ENCODE measurements at places on chromosomes 16 and 17.

DNA sequence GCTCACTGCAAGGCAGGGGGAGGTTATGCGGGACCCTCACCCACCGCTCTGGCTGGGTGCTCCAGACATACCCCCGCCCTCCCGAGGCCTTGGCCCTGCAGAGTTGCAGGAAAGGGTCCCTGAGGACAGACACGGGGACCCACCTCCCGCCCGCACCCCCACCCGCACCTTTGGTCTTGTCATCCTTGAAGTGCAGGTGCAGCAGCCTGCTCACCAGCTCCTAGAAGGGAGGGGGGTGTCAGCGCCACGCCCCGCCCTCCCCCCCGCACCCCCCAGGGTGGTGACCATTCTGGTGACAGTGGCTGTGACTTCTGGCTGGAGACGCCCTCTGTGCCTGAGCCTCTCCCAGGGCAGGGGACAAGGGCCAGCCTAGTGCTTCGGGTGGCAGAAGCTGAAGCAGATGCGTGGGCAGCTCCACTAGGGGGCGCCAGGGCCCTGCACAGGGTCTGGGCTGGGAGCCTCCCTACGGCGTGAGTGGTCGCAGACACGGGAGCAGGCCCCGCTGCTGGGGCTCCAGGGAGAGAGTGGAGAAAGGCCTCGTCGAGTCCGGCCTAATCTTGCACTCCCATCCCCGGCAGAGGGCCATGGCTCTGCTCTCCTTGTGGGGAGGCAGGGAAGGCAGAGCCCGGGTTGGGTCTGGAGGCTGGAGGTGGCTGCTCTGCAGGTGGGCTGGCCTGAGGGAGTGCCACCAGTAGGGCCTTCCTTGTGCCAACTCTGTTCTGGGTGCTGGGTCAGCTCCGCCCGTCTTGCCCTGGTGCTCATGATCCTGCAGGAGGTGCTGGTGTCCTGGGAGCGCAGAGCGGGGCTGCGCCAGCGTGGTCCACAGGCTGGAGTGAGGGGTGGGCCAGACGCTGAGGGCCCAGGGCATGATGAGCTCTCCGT lies 2.7 kb downstream of the CENPX start:
- peak; percentile 16 for DNase-seq

GRCh38 chr17:67054011-67054591 lies 9.7 kb downstream of the CACNG1 start:
- DNase-seq: no peak

DNA sequence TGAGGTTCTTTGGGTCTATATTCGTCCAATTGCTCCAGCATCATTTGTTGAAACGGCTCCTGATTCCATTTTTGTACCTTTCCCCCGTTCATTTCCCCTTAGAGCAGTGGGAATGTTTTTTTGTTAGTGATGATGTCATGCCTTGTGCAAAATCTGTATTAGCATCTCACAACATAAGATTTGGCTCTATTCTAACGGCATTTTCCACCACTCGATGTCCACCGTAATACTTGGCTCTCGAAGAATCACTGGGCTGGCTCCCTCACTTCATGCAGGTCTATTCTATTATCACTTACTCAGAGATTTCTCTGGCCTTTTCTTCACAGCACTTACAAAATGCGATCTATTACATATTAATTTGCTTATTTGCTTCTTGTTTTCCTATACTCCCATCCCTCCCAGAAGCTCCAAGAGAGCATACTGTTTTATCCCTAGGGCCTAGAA lies 571 bp upstream of the NME1 start:
- no peak for DNase-seq

DNA sequence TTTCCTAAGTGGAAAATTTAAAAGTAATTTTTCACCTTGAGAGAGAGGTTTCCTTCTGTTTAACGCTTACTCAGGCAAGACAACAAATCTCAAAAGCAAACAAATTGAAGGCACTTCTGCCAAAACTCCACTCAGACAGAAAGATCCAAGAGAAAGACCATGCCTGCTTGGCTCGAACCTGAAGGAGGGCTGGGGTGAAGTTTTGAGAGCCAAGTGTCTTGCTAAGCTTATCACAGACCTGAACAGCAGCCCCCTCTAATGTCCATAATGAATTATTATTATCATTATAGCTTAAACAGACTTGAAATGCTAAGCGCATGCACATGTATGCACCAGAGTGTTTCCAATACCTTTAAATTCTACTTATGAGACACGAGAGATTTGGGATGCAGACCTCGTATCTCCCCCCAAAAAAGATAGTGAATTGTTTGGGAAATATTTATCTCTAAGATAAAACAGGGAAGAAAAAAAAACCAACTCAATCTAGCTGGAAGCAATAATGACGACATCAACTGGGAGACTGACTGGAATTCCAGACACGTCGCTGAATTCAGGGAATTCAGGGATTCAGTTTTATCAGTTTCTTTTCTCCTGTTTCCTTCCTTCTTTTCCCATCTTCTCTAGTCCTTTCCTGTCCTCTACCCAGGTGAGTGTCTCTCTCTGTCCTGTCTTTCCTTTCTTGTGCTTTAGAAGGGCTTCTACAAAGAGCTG lies 473.2 kb downstream of the RBFOX1 start:
- no peak for DNase-seq

DNA sequence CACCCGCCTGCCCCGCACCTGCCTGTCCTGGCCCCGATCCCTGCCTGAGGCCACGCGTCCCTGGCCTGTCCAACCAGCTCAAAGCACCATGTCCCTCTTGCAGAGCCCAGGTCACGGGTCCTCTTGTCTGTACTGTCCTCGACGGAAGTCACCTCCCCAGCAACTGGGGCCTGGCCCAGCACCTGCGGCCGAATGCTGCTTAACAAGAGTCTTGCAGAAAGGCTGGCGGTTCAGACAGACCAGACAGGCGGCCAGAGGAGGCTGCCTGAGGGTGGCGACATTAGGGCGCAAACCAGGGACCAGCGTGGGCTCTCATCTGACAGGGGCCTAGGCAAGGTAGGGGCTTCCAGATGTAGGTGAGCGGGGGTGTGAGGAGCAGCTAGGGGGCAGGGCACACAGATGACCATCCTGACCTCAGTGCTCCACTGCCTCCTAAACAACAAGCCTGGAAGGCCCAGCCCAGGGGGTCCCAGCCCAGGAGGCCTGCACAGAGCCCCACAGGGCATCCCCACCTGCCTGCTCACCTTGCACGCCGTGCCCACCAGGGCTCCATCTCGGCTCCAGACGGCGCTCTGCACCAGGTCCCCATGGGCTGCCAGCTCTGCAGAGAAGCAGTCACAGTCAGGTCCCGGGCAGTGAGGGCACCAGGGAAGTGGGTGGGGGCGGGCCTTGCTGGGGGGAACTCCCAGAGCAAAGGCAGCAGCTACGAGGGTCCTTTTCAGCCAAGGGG lies 11.3 kb downstream of the CORO7 start:
- DNase-seq: no peak

- no peak for DNase-seq
These were observed 22.8 kb downstream of the COX11 start for GRCh38 chr17:54945671-54946070.

- DNase-seq: peak; percentile 34
These were observed 15.0 kb downstream of the NSMCE1 start for GRCh38 chr16:27253526-27253930.

DNA sequence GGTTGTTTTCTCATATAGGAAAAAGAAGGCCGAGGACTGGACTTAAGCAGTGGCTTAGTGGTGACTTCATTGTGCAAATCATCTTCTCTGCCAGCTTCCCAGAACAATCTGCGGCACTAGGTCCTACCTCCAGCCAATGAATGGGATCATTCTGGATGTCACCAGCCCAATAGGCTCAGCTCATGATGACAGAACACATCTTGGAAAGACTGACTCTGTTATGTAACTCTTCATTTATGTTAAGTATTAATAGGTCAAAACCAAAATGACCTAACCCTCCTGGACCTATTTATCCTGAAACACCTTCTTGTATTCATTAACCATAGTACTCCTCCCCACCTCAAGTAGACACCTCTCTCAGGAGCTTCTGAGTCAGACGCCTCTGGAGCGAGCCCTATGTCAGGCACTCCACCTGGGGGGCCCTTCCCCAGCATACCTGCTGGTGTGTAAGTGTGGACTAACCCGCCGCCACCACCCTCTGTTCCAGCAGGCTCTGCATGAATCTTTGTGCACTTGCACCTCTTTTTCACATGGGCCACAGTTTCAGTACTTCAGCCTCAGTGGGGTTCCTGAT lies 7.2 kb downstream of the ARL2BP start:
- DNase-seq: no peak

DNA sequence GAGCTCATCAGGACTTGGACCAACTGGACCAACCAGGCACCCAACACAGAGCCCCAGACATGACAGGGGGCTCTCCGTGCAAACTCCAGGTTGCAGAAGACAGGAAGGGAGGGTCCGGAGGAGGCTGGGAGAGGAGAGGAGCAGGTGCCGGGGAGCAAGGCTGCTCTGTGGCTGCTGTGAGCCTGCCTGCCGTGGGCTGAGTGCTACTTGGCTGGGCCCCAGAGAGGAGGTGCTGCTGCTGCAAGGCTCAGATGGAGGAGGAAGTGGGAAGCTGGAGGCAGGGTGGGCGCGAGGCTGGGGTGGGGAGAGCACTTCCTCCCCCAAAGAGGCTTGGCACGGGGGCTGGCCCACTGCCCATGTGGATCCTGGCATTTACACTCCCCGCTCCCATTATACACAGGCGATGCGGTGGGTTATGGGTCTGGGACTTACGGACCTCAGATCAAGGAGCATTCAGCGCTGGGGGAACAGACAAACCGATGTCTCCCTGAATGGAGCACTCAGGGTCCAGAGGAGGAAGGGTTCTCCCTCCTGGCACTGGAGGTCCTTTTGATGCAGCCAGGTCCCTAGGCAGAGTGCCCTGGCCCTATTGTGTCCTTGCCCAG lies 15.9 kb downstream of the EPOP start:
- DNase-seq: no peak

DNA sequence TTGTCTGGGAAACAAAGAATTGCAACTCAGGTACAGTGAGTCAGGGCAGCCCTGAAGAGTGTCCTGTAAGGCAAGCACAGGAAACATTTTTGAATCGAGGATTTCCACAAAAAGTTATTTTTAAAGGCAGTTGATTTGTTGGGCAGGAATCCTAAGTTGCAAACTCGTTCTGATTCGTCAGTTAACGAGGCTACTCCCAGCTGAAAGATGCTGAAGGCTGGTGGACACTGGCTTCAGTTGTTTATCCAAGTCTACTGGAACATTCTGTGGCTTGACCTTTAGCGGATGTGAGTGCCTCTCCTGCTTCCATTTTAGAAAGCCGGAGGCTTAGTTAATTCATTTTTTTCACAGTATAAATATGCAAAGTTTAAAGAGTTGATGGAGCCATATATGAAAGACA lies 84.2 kb downstream of the KCNJ12 start:
- DNase-seq: no peak

DNA sequence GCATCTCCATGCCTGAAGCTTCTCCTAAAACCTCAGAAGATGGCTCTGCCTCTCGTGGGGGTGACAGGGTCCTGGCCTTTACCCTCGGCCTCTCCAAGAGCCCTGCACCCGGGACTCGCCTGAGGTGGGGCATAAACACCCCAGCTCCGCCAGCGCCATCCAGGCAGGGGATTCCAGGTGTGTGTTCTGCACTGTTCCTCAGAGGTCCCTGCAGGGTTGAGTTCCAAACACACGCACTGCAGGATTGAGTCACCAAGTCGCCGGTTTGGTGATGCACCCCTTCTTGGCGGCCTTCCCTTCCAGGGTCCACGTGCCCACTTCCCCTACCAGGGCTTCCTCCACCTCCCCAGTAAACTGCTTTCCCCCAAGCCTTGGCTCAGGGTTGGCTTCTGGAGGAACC lies 40.0 kb upstream of the RBFOX3 start:
- no peak for DNase-seq

- DNase-seq: no peak
These were observed 33.6 kb upstream of the CCR7 start for GRCh38 chr17:40598619-40599467.

DNA sequence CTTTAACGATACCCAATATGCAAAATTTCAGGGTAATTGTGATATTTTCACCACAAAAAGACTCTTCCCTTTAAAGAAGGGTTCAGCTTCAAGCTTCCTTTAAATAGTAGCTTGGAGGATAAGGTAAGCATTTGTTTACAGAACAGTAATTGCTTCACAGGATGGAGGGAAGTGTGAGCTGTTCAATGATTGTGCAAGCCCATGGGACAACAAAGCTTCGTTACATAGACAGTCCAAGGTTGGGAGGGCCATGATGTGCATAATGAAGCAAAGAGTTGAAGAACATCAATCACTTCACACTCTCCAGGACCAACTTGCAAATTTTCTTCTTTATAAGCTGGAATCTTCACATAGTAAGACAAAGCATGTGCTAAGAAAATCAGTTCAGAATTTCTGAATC lies 145.0 kb upstream of the ASIC2 start:
- DNase-seq: no peak

DNA sequence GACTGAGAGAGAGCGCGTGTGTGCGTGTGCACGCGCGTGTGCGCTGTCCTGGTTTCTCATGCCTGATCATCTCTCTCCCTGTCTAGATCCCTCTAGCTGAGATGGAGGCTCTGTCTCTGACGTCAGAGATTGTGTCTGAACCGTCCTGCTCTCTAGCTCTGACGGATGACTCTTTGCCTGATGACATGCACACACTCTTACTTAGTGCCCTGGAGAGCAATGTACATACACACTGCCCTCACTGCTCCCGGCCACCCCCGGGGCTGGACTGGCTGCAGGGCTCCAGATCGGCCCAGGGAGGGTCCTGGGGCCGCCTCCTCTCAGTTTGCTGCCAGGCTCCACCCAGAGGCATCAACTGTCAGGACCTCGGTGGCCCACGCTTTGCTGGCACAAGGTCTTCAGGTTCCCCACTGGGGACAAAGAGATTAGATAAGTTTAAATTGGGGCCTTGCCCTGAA lies 13.1 kb upstream of the ABCC3 start:
- DNase-seq: no peak

DNA sequence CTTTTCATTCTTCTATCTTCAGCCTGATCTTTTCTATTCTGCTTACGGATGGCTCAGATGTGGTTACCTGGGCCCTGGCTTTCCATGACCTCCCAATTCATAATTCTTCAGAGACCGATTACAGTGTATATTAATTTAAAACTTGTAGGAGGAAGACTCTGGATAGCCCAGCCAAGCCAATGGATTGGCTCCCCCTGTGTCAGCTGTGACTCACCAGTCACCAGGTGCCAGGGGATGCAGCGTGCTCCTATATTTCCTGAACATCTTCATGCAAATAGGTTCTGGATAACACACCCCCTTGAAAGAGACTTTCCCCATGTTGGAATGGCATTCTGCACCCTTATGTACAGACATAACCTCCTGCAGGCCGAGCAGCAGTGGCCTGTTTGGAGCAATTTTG lies 208.3 kb upstream of the WSCD1 start:
- DNase-seq: no peak

DNA sequence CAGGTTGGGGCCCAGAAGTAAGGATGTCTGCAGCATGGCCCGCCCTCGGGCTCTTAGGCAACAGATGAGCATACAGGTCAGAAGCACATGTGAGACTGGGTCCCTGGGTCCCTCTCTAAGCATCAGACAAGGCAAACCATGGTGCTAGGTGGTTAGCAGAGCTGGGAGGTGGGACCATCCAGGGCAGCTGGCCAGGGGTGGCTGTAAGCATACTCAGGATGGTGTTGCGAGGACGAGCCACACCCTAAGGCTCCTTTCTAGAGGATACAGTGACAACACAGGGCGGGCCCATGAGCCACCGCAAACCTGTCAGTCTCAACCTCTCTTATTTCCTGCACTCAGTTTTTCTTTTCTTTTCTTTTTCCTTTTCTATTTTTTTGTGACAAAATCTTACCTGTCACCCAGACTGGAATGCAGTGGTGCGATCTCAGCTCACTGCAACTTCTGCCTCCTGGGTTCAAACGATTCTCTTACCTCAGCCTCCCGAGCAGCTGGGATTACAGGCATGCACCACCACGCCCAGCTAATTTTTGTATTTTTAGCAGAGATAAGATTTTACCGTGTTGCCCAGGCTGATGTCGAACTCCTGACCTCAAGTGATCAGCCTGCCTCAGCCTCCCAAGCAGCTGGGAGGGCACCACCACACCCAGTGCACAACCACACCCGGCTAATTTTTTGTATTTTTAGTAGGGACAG lies 3.6 kb downstream of the FA2H start:
- DNase-seq: no peak

All from bone marrow (tissue), 2 donors.